ENCODE measurements at places on chromosomes 7 and 10.

DNA sequence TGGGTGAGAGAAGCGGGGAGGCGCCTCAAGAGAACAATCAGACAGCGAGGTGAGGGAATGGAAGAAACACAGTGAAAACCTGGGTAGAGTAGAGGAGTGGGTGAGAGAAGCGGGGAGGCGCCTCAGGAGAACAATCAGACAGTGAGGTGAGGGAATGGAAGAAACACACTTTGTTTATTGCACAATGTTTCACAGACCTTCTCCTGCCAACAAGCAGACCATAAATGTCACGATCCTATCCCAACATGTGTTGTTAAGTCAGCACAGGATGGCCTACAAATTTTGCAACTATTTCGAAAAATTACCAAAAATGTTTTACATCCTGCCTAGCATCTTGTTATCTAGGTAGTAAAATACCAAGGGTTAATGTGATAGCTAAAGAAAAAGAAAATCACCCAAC lies 115.3 kb downstream of the JAZF1 start:
- no peak for DNase-seq

- no peak for DNase-seq
These were observed 211.0 kb downstream of the WDR11 start for GRCh38 chr10:121062115-121062514.

DNA sequence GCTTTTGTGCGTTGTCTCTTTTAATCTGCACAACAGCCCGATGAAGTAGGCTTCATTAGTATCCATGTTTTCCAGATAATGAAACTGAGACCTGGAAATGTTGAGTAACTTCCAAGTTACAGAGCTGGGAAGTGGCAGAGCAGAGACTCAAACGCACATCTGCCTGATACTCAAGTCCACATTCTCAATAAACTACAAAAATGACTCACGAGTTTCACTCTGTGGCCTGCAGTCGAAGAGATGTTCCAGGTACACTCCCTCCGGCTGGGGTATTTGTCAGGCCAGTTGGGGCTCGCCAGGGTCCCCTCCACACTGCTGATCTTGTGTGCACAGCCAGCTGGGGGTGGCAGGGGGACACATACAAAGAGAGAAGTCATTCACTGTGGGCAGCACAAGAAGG lies 17.7 kb upstream of the OPALIN start:
- DNase-seq: no peak

DNA sequence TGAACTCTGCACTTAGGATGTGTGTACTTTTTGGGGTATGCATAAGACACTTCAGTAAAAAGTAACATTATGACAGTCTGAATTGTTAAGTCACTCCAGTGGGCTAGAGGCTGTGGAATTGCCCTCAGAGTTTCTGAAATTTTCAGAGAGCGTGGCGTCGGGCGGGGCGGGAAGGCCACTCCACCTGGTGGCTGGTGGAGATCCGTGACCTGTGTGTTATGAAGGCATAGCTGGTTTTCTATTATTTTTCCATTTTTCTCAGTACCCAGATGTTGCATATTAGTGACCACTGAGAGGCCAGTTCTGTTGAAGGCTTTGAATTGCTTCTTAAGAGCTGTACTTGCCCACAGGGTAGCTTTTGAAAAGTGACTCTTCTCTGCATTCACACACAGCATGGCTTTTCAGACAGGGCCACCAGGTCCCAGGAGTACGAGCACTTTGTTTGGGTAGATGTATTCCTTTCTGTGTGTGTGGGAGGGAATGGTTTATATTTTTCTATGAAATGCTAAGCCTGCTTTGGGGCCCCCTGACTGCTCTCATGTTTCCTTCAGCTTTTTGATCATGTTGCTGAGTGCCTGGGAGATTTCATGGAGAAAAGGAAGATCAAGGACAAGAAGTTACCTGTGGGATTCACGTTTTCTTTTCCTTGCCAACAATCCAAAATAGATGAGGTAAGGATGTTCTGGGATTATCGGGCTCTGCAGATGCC lies 52.3 kb downstream of the TACR2 start:
- no peak for DNase-seq

DNA sequence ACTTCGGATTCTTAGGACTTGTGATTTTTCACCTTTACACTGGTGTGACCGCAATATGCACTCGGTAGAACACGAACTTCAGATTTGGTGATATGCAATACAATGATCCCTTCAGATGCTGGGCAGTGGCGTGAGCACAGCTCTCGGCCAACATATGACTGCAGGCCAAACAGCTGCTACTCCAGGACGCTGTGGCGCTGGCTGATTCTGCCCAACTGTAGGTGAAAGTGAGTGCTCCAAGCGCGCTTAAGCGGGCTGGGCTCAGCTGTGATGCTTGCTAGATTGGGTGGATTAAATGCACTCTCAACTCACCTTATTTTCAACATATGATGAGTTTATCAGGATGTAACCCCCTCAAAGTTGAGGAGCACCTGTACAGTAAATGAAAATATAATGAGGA lies 137.6 kb upstream of the RET start:
- no peak for DNase-seq

- DNase-seq: no peak
These were observed 82.6 kb upstream of the ELMO1 start for GRCh38 chr7:37531225-37531624.

- no peak for DNase-seq
These were observed 72.2 kb downstream of the ZNF783 start for GRCh38 chr7:149334219-149334618.

- no peak for DNase-seq
These were observed 1.3 kb downstream of the SERPINE1 start for GRCh38 chr7:101128040-101128834.

GRCh38 chr7:25994433-25994994 lies 157.5 kb upstream of the NFE2L3 start:
- no peak for DNase-seq

DNA sequence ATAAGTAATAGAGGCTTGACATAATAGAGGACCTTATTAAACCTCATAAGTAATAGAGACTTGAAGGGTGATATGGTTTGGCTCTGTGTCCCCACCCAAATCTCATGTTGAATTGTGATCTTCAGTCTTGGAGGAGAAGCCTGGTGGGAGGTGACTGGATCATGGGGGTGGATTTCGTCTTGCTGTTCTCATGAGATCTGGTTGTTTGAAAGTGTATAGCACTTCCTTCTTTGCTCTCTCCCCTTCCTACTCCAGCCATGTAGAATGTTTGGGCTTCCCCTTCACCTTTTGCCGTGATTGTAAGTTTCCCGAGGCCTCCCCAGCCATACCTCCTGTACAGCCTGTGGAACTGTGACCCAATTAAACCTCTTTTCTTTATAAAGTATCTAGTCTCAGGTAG lies 8.6 kb downstream of the KIFBP start:
- DNase-seq: no peak

DNA sequence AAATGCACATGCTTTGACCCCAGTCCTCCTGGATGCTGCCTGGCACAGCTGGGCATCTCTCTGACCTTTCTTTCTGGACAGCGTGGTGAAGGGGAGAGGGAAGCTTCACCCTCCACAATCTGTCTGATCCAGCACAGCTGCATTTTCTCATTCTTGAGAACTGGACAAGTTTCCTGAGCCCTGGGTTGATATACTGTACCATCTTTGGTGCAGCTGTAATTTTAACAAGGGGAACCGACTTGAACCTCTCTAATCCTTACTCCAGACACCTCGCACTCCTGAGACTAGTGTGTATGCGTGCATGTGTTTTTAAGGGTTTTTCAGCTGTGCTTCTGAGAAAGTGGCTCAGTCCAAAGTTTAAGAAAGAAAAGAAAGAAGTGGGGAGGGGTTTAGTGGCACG lies 655.7 kb downstream of the INHBA start:
- DNase-seq: no peak

- no peak for DNase-seq
These were observed 169.2 kb upstream of the SEMA3A start for GRCh38 chr7:84363741-84364140.

DNA sequence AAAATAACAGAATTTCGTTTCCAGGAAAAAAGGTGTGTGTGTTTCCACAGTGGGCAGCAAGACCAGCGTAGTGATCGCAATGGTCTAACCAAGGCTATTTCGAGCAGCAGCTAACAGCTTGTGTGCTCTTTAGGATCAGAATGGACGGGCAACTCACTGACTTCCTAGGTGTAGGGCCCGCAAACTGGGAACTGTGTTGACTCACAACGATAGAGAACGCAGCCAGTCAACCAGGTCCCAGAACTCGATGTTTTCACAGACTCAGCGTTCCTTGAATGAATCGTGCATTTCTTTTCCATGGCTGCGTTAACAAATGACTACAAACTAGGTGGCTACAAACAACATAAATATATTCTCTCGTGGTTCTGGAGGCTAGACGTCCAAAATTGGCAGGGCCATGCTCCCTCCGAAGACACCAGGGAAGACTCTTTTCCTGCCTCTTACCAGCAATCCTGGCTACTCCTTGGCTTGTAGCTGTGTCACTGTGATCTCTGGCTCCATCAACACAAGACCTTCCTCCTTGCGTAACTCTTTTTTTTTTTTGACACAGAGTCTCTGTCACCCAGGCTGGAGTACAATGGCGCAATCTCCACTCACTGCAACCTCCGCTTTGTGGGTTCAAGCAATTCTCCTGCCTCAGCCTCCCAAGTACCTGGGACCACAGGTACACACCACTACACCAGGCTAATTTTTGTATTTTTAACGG lies 39.1 kb downstream of the PODXL start:
- DNase-seq: no peak

DNA sequence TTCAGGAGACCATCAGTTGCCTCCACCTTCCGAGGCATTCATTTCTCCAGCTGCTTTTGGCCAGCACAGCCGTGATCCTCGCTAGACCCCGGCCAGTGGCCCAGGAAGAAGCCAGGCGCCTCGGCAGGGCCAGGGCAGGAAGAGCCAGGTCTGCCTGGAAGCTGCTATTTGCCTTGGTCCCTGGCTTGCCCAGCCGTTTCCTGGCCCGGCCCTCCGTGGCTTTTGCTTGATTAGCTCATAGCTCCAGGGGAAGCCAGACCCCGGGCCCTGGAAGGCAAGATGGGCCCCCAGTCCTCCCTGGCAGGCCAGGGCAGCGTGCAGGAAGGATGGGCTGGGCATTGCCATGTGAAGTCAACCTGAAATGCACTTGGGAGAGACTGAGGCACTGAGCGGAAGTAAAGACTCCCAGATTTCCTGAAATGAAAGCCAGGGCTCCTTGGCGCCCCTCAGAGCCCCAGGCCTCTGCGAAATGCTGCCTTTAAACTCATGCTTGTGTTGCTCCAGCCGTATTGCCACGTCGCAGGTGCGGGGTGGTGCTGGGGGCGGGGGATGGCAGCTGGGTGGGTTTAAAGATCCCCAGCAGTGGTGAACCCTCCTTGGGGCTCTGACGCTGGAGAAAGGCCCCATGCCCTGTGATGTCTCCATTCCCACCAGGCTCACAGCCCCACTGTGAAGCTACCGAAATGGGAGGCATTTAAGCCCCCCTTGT lies 160.6 kb downstream of the GRK5 start:
- DNase-seq: no peak

DNA sequence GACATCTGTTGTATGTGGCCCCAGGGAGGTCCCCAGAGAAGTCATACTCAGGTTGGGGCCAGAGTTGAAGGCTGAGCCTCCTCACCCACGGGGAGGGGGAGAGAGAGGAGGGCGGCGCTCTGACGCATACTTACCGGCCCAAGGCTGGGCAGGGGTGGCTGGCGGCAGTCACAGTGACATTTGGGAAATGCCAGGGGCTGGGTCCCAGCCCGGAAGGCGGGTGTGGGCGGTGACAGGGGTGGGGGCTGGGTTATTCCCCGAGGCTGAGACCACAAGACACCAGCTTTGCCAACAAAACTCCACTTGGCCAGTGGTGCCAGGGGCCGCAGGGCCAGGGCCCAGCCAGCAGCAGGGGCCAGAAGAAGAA lies 41.1 kb downstream of the RASGEF1A start:
- no peak for DNase-seq

GRCh38 chr10:132133005-132133404 lies 53.7 kb upstream of the DPYSL4 start:
- no peak for DNase-seq

DNA sequence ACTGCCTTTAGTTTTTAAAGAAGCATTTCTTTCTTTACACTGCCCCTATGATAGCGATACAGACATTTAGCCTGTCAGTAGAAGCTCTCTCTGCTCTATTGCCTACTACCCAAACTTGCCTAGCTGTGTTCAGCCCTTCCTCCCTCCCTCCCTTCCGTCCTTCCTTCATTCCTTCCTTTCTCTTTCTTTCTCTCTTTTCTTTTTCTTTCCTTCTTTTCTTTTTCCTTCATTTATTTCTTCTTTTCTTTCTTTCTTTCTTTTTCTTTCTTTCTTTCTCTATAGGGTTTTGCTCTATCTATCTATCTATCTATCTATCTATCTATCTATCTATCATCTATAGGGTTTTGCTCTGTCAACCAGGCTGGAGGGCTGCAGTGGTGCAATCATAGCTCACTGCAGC lies 7.1 kb upstream of the ZNF212 start:
- no peak for DNase-seq

GRCh38 chr7:51318886-51319579 lies 2.4 kb upstream of the COBL start:
- DNase-seq: no peak

DNA sequence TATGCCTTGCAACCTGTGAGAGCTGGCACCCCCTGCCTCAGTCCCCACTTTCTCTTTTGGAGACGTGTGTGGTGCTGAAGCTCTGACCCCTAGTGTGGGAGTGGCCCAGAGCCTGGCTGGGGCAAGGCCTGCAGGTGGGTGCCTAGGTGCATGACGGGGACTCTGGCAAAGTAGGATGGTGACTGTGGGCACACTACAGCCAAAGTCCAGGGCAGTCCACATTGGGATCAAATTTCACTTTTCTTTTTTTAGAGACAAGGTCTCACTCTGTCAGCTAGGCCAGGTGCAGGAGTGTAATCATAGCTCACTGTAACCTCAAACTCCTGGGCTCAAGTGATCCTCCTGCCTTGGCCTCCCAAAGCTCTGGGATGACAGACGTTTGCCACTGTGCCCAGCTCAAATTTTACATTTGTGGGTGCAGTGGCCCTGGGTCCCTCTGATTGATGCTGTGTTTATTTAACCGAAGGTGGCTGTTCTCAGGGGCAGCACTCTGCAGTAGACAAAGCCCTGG lies 52.3 kb downstream of the NEURL1 start:
- DNase-seq: no peak

GRCh38 chr7:120720317-120720716 lies 137.6 kb downstream of the TSPAN12 start:
- DNase-seq: no peak

DNA sequence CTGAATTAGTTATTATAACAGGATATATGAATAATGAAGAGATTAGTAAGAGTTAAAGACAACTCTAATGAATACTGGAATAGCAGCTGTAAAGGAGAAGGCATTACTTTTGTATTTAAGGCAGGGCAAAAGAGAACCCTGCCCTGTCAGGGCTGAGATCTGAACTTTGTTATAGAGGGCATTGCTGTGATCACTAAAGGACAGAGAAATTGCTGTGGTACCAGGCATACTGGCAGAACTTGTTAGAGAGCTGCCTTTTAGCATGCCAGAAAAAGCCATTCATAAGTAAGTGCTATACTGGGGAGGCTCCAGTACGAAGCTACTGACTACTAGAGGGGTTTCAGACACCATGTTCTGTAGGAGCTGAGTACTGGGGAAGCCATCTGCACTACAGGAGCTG lies 481.8 kb downstream of the SEMA3D start:
- no peak for DNase-seq

- no peak for DNase-seq
These were observed 39.9 kb downstream of the STRA8 start for GRCh38 chr7:135273581-135273980.

- DNase-seq: no peak
These were observed 252.8 kb downstream of the DPP6 start for GRCh38 chr7:154304740-154305700.

GRCh38 chr10:116101616-116102315 lies 171.2 kb downstream of the GFRA1 start:
- DNase-seq: no peak

- no peak for DNase-seq
These were observed 127.7 kb downstream of the JAZF1 start for GRCh38 chr7:28052933-28053332.

All from stimulated activated CD8-positive, alpha-beta memory T cell treated with anti-CD3 and anti-CD28 coated beads, Interleukin-2, amount 100 ng/mL, for 1 hour (primary cell).